ENCODE measurements at places on chromosomes 12 and 14.

GRCh38 chr12:68340404-68341270, 8.5 kb upstream of the MDM1 start:
- no peak for DNase-seq

DNA sequence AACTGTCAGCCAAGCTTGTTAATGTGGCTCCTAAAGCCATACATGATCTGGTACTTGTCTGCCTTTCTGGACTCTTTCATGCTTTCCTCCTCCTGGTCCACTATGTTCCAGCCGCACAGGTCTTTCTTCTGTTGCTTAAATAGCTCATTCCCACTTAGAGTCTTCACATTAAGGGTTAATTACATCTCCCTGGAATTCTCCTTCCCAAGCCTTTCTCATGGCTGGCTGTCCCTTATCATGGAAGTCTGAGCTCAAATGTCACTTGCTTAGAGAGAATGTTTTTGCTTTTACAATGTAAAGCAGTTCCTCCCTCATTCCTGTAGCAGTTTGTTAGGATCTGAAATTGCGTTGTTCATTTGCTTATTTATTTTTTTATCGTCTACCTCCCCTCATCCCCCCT, 199.6 kb downstream of the TRHDE start:
- DNase-seq: no peak

DNA sequence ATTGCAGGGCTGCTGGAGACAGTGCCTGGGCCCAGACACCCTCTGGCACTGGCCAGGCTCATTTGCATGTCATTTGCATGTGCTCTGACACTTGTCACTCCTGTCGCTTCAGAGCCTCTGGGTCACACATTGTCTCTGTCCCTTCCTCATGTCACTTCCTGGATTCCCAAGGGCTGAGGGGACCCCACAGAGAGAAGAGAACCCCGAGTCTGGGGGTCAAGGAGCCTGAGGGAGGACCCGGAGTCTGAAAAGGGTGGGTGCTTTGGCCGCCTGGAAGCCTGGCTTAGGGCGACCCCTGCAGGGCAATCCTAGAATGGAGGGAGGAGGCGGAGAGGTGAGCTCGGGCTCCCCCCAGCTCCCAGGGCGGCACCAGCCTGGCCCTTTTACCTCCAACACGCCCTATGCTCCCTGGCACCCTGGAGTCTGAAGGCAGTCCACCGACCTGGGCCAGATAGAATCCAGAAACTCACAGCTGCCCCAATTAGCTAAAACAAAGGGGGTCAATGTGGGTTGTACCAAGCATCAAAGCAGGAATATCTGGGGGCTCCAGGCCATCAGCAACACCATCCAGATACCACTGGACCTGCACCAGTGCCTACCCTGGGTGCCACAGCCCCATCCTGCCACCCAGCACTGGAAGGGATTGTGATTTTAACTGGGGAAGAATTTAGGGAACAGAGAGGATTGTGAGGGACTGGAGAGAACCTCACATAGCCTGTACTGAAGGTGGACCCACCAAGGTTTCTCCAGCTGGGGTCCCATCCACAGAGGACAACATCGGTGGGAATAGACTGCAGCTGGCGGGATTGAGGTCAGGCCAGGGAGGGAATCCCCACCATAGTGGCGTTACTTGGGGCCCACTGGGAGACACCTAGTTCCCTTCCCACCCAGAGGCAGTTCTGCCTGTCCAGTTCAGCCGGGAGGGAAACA, 21.8 kb upstream of the KRT78 start:
- no peak for DNase-seq

GRCh38 chr14:50036637-50037036, 79.7 kb downstream of the VCPKMT start:
- DNase-seq: no peak

DNA sequence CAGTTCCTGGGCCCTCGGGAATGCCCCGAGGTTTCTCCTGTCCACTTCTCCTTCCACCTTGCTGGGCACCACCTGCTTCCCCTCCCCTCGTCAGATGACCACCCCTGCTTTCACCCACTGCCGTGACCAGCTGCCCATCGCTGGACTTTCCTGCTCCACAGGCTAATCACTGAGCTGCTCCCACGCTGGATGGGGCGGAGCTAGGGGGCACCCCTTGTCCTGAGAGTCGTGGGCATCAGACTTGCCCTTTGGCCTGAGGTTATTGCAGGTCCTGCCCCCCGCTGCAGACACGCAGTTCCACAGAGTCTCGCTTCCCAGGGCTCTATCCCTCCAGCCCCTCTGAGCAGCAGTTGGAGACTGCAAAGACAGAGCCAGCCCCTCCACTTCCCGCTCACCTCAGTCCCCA, 427 bp downstream of the SLC6A12 start:
- no peak for DNase-seq

DNA sequence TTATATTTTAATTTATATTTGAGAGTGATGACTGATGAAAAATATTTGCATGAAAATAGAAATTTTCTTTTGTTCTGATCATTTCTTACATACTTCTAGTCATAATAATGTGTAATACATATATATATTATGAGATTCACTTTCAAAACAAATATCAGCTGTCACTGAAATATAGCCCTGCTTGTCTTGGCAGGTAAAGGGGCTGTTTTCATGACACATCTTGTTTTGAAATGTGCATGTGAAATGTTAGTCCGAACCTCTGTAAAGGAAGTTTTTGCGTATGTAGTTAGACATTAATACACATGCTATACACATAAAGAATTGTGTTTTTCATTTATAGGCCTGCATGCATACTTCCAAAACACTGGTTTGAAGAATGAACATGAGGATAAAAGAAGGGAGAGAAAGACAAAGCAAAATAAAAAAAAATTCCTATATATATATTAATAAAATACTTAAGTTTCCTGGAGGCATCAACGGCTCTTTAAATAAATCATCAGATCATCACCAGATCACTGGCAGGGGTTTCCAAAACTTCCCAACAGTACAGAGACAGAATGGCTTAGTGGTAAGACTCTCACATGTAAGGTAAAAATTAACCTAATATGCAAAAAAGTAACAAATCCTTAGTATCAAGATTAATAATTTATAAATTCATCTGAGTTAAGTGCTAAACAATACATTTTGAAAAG, 60.1 kb downstream of the SEL1L start:
- DNase-seq: no peak

DNA sequence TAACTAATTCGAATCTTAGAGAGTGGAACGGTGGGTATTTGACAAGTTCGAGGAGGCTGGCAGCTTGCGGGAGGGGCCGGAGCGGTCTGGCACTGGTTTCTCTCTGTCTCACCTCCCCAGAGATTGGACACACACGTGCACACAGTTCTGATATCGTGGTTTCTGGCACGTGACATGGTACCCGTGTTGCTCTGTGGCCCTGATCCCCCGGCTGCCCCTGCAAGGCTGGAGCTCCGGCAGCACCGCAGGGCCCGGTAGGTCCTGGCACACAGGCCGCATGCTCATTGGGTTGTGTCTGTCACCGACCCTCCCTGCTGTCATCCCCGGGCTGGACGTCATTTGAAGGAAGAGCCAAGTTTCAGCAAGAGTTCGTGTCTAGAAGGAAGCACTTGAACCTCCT, 82.7 kb downstream of the PPP2R5C start:
- DNase-seq: no peak

GRCh38 chr12:65408441-65408840, 130.0 kb downstream of the MSRB3 start:
- DNase-seq: no peak

DNA sequence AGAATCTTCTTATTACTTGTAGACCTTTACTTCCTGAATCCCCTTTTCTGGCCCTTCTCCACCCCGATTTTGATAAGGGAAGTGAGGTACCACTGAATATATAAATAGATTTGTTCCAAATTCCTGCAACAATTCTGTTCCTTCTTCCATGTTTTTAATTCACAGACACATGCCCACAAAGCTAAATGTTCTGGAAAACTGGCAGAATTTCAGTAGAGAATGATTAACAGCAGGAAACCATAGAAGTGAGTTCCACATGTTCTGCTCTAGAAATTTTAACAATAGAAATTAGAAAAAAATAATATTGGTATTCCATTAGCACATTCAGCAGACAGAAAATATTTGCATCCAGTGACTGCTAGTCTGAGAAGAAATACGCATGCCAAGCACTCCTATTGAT, 139.6 kb downstream of the SLC2A13 start:
- DNase-seq: no peak

GRCh38 chr12:84661786-84662185, 250.8 kb downstream of the SLC6A15 start:
- no peak for DNase-seq

- no peak for DNase-seq
Measured at GRCh38 chr12:64608901-64609535, 1.3 kb upstream of the RASSF3 start.
